ENCODE measurements at places on chromosomes 6 and 20.
A peak's percentile ranks its signal among the peaks of the same experiment; 100 is the strongest.

GRCh38 chr20:63032861-63033793 is 26.4 kb upstream of the BHLHE23 start:
- DNase-seq = no peak

DNA sequence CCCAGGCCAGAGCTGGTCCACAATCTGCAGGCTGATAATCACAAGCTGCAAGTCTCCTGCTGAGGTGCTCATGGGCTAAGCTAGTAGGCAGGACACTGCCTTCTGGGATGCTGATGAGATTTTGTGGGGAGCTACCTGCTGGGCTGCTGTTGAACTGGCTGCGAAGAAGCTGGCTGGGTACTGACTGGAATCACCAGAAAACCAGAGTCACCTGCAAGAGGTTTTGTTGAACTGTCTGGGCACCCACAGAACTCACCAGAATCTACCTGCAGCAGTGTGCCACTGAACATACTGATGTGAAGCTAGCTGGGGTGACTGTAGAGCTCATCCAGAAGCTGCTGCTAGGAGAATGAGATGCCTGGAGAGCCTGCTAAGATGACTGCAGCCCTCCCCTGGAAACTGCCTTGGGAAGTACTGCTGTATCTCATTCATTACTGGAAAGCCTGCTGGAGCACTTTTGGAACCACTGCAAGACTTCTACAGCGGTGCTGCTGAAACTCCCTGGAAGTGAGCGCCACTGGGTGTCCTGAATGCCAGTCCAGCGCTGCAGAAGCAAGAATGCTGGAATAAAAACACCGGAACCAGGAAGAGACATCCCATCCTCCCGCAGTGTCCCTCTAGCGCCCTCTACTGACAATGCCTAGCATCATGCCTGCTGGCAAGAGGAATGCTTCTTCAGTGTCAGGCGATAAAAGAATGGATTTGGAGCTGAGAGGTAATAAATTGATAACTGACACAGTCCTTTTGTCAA is 64.9 kb upstream of the ARHGAP18 start:
- DNase-seq = peak; percentile 83

- peak; percentile 18 for DNase-seq
Observed at GRCh38 chr6:148968771-148969602, 222.2 kb downstream of the UST start.

DNA sequence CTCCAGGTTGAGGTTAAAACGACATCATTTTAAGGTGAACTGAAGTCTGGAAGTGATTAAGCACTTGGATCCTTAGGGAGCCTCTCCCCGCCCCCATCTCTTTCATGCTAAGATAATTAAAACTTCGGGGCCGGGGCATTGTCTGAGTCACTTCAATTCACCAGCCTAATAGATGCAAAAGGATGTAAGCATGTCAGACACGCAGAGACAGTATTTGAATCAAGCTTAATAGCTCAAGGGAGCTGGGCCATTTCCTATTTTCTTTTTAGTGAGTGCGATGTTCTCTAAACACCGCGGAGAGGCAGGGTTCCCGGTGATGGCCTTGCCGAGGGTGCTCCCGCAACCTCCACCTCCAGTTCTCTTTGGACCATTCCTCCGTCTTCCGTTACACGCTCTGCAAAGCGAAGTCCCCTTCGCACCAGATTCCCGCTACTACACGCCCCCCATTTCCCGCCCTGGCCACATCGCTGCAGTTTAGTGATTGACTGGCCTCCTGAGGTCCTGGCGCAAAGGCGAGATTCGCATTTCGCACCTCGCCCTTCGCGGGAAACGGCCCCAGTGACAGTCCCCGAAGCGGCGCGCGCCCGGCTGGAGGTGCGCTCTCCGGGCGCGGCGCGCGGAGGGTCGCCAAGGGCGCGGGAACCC is 516 bp upstream of the IRF4 start:
- peak; percentile 54 for DNase-seq

DNA sequence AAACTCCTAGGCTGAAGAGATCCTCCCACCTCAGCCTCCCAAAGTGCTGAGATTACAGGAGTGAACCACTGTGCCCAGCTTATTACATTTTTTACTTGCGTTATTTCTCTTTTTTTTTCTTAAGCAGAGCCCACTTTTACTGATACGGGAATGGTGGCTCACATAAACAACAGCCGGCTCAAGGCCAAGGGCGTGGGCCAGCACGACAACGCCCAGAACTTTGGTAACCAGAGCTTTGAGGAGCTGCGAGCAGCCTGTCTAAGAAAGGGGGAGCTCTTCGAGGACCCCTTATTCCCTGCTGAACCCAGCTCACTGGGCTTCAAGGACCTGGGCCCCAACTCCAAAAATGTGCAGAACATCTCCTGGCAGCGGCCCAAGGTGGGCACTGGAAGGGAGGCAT is 10.5 kb downstream of the CAPN11 start:
- no peak for DNase-seq

DNA sequence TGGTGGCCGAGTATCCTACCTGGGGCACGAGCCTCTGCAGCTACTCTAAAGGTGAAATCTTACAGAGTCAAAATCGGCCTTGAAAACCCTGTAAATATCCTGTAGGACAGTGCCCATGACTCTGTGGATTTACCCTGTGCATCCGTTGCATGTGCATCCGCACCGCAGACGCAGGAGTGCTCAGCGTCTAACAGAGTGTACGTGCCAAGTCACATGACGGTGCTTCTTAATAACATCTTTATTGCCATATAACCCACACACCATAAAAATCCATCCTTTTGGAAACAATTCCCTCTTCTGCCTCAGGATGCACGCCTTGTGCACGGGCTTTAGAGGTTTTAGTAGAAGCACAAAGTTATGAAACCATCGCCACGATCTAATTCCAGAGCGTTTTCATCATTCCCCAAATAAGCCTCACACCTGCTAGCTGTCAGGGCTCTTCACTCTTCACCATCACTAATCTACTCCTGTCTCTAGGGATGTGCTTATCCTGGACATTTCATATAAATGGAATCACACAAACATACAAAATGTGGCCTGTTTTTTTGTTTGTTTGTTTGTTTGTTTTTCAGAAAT is 384.5 kb upstream of the SULF2 start:
- DNase-seq = no peak

All from M059J (cell line).